ENCODE measurements at places on chromosomes 5 and 9.

- no peak for DNase-seq
These were observed 59.4 kb downstream of the EHMT1 start for GRCh38 chr9:137678202-137678601.

DNA sequence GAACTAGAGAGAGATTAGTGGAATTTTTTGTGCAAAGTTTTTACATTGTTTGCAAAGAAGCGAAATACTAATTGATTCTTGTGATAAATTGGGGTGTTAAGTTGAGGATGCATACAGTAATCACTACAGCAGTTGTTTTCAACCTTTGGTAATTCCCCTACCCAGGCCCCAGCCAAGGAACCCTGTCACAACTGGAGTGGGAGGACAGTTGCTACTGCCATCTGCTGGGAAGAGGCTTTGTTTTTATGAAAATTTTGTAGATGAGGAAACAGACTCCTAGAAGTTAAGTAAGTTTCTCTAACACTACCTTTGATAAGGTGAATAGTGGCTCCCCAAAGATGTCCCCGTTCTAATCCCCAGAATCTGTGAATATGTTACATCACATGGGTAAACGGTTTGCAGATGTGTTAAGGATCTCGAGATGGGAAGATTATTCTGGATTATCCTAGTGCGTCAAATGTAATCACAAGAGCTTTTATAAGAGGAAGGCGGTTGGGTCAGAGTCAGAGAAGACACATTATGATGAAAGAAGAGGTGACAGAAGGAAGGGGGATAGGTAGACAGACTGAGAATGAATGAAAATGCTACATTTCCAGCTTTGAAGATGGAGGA lies 34.0 kb upstream of the PPP1R2B start:
- peak; percentile 41 for DNase-seq

DNA sequence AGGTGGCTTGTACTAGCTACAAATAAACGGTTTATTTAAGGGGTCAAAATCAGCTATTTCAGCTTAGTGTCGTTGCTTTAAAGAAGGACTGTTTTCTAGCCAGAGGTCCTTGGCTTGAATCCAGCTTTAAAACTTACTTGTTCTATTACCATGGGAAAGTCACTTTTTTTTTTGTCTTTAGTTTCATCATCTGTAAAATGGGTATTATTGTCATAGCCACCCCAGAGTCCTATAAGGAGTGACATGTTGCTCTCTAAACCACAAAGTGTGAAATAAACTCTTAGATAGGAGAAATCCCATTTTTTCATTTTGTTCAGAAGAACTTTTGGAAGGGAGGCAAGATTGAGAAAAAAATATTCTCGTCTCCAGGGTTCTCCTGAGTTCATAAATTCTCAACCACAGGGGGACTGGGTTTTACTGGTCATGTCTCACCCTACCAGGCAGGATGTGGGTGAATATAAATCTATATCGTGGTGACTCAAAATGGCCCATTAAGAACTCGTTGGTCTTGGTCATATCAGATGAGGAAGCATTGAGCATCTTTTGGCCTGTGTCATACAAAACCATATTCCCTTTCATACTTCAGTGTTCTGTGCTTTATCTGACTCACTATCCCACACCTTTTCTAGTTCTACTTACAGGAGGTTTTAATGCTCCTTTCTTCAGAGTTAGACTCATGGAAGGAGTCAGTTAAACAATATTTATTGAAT lies 202.7 kb upstream of the NR3C1 start:
- DNase-seq, result no peak

DNA sequence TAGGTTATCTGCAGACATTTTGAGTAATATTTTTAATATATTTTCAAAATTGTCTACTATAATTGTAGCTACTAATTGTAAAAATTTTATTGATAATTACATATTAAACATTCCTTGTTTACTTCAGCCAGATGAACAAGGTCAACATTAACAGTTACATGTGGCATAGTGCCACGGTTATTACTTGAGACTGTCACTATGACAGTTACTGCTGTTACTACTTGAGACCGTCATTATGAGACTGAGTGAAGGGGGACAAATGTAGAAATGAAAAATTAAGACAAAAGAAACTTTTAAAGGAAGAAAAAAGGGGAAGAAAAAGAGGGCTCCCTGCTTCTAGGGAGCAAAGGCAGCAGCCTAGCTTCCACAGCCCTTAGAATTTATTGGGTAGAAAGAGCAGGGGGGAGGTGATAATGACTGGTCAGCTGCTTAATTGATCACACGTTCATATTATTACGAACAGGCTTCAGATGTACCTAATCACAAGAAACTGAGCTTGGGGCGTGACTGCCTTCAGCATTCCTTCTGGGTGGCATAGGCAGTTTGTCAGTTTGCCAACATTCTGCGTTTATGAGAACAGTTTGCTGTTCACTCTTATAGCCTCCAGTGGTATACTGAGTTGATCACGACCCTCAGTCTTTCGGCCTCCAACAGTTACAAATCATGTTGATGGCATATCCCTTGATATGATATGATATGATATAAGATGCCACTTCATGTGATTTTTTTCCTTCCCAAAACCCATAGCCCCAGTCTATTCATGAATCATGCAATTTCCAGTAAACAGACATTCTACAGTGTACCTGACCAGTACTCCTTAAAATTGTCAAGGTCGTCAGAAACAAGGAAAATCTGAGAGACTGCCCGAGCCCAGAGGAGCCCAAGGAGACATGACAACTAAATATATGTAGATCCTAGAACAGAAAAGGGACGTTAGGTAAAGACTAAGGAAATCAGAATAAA lies 13.1 kb downstream of the MARCHF6 start:
- no peak for DNase-seq

DNA sequence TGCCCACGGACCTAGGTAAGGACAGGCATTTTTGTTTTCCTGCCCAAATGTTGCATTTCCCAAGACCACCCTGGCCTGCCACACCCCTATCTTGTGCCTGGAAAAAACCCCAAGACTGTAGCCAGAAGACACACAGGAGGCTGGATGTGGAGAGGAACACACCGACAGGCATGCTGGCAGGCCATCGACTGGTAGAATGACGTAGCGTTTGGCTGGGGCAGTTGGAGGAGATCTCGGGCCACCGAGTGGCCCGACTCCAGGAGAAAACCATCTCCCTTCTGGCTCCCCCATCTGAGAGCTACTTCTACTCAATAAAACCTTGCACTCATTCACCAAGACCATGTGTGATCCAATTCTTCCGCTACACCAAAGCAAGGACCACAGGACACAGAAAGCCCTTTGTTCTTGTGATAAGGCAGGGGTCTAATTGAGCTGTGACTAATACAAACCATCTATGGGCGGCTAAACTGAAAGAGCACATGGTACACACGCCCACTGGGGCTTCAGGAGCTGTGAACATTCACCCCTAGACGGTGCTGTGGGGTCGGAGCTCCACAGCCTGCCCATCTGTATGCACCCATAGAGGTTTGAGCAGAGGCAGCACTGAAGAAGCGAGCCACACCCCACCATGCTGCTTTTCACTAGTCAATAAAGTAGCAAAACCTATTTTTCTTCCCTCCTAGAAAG lies 38.9 kb upstream of the N4BP3 start:
- no peak for DNase-seq

GRCh38 chr5:143592648-143593047 lies 189.2 kb upstream of the NR3C1 start:
- no peak for DNase-seq

DNA sequence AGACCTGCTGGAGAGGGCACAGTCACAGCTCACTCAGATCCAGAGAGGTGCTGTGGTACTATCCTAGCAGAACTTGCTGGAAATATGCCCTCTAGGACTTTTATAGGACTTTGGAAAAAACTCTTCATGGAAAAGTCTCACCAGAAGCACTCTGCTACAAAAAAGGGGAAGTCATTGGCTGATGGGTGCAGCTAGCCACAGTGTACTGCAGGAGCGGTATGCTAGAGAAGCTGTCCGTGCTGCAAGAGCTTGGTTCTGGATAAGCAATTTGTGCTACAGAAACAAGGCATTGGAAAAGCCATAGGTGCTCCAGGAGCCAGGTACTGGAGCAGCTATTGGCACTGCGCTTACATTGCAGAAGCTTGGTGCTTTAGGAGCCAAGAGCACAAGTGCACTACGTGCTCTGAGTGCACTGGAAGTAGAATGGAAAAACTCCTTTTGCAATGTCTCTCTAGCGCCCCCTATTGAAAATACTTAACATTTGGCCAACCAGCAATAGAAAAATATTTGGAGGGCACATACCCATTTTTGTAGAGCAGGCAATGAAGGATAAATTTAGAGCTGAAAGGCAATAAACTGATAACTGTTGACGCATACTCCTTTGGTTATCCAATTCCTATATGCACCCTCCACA lies 83.4 kb downstream of the MEGF10 start:
- no peak for DNase-seq

DNA sequence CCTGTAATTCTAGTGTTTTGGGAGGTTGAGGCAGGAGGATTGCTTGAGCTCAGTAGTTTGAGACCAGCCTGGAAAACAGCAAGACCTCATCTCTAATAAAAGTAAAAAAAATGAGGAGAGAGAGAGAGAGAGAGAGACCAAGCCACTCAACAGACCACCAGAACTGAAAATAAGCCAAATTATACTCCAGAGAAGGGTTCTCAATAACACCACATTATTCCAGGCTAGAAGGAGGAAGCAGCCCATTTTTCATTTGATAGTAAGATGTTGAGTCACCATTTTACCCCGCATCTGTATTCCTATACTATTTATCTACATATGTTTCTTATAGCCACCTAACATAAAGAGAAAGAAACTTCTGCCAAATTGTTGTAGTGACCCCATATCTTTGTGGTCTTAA lies 134.8 kb downstream of the PCSK5 start:
- no peak for DNase-seq

DNA sequence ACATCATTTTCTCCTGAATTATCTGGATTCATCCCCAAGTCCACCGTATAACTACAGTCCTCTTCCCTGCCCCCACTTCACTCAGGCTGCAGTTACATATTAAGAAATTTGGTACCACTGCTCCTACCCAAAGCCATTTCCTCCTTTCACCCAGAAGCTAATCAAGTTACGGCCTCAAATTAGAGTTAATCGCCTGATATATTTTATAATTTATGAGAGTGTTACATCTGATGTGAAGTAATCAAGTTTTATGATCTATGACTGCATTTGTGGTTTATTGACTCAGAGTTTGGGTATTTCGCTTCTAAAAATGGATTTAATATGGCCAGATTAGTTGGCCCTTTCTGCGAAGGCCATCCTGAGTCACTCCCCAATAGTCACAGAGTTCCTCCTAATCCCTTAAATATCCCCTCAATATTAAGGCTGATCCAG lies 223.6 kb upstream of the KIF2A start:
- DNase-seq, result no peak

GRCh38 chr5:150120617-150121447 lies 34.5 kb upstream of the CSF1R start:
- DNase-seq, result no peak

- DNase-seq, result no peak
These were observed 66.3 kb upstream of the FUBP3 start for GRCh38 chr9:130513078-130513477.

DNA sequence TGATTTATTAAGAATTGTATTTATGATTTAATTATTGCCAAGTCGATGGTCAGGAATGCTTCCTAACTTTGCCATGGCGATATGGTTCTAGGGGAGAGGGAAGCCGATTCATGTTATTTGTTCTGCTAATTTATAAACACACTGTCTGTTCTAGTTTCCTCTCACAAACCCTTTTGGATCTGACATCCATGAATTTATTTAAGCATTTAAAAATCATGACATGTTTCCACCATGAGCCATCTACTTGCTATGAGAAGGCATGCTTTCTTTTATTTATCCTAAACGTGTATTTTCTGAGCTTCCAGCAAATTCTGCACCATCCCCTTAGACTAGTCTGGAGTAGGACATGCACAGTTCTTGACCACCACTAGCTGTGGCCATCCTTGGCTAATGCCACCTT lies 136.6 kb upstream of the STC2 start:
- DNase-seq, result no peak

DNA sequence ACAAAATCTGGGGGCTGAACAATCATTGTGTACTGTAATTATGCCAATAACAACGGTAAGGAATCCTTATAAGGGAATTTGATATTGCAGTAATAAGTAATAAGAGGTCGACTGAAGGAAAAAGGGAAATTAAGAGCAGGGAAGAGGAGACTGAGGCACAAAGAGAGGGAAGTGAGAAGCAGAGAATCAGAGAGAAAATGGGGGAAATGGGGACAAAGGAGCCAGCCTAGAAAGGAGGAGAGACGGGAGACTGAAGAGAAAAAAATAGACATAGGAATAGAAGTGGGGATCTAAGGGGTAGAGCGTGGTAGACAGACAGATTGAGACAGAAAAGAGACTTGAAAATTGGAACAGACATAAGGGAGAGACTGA lies 518 bp upstream of the ZNF300 start:
- DNase-seq, result no peak

- no peak for DNase-seq
These were observed 96.8 kb downstream of the WNK2 start for GRCh38 chr9:93280661-93281259.

GRCh38 chr9:3367185-3367584 lies 158.6 kb downstream of the RFX3 start:
- no peak for DNase-seq

DNA sequence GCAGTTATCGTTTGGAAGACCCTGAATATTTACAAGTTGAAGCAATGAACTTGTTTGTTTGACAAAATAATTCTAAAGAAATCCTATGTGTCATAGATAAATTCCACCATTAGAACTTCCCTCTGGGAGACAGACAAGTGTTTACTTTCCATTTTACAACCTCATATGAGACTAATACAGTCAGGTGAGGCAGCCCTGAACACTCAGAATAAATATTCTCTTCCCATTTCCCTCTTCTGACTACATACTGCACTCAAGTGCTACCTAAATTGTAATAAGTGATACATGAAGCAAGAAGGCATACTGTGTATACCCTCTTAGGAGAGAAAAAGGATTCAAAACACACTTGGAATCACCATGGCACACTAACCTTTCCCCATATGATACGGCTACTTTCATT lies 6.8 kb downstream of the RASEF start:
- DNase-seq, result no peak

- DNase-seq, result no peak
These were observed 219.5 kb downstream of the KCTD16 start for GRCh38 chr5:144390133-144390532.

- DNase-seq, result no peak
These were observed 50.4 kb downstream of the POC5 start for GRCh38 chr5:75666801-75667200.

DNA sequence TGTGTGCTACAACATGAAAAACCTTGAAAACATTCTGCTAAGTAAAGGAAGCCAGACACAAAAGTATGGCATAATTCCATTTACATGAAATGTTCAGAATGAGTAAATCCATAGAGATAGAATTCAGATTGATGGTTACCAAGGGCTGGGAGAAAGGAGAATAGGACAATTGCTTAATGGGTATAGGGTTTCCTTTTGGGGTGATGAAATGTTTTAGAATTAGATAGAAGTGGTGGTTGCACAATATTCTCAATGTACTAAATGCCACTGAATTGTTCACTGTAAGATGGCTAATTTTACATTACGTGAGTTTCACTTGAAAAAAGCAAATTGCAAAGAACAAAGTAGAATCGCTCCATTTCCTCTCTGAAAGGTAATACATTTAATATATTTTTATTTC lies 43.0 kb upstream of the GAS1 start:
- DNase-seq, result no peak
